ENCODE measurements at places on chromosomes 16 and 17.

- DNase-seq, result no peak
Observed at GRCh38 chr16:78524066-78524595, 424.7 kb downstream of the WWOX start.

GRCh38 chr17:81735264-81736102 is 23.4 kb downstream of the SLC25A10 start:
- no peak for DNase-seq

GRCh38 chr16:27284865-27285675 is 16.5 kb upstream of the NSMCE1 start:
- DNase-seq, result no peak

DNA sequence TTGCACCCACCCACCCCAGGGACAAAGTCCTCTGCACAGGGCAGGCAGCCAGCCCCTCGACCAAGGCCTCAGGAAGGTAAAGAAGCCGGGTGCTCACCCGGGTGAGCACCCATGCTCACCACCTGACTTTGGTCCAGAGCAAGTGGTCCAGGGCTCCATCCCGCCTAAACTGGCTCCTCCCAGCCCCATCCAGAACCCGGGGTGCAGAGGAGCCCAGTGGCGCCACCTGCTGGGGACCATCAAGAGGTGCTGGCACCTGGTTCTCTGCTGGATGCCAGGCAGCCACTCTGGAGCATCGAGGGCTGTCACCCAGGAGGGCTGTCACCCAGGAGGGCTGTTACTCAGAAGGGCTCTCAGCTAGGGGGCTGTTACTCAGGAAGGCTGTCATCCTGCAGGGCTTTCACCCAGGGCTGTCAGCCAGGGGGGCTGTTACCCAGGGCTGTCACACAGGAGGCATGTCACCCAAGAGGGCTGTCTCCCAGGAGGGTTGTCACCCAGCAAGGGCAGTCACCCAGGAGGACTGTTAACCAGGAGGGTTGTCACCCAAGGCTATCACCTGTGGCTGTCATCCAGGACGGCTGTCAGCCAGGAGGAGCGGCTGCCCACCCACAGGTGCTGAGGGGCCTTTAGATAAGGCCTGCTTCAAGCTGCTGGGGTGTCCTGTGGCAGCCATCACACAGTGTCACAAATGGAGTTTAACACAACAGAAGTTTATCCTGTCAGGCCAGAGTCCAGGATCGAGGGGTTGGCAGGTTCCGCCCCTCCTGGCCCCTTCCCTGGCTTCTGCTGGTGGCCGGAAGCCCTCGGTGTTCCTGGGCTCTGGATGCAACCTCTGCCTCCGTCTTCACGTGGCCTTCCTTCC is 98.5 kb downstream of the TNFRSF13B start:
- DNase-seq, result peak; percentile 47

DNA sequence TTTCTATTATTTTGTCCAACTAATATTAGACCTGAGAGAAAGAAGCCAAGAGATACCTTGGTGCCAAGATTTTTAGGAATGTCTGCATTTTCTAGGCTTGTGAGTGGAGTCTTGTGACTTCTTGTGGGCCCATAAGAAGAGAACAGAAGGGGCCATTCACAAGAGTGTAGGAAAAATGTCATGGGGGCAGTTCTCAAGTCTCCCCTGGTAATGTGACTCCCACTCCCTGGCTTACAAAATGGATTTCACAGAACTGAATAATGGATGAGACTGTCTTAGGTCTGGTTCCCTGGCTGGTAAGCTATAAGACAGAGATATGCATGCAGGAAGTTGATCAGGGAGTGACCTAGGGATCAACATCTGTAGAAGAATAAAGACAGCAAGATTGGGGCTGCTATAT is 181.3 kb downstream of the CBLN1 start:
- DNase-seq, result no peak

DNA sequence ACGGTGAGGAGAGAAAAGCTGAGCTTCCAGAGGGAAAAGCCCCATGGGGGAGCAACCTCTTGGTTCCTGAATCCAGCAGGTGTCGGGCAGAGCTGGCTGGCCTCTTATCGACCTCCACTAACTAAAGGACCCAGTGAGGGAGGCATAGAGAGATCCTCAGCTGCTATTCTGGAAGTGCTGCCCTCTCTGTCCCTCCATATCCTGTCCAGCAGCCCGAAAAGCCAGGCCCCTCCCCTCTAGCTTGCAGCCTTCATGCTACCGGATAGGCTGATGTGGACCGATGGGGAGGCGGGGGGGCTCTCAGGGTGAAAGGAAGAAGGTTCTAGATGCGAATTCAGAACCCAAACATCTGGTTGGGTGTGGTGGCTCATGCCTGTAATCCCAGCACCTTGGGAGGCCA is 24.9 kb downstream of the MXRA7 start:
- no peak for DNase-seq

- DNase-seq, result peak; percentile 1
Observed at GRCh38 chr17:66690166-66690565, 144.8 kb upstream of the CACNG5 start.

GRCh38 chr17:3843935-3844516 is 2.0 kb downstream of the NCBP3 start:
- DNase-seq, result peak; percentile 64

DNA sequence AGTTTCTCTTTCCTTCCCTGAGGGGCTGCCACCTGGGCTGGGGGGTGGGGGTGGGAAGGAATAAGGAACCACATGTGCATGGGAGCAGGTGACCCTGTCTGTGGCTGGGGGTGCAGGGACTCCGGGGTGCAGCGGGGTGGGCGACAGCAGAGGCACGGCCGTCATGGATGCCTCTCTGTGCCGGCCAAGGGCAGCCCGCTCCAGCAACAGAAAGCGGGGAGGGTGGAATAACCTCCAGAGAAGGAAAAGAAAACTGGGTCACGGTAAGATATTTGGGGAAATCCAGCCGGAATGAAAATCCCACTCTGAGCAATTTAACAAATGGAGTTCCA is 4.2 kb downstream of the NDUFAF8 start:
- no peak for DNase-seq

DNA sequence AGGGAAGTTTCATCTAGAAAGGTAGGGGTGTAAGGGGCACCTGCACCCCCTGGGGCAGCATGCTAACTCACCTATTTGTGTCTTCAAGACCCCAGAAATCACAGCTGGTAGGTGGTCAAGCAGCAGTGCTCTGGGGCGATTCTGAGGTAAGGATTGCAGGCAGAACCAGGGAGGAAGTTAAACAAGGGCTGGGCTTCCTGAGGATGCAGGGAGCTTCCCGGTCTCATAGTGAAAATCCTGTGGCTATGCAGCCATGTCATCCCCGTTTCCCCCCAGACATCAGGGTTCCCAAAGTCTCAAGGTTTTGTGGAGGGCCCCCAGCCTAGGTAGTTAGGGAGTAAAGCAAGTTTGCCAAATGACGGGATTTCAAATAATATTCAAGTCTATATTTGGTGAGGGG is 78.5 kb downstream of the C16orf78 start:
- no peak for DNase-seq

DNA sequence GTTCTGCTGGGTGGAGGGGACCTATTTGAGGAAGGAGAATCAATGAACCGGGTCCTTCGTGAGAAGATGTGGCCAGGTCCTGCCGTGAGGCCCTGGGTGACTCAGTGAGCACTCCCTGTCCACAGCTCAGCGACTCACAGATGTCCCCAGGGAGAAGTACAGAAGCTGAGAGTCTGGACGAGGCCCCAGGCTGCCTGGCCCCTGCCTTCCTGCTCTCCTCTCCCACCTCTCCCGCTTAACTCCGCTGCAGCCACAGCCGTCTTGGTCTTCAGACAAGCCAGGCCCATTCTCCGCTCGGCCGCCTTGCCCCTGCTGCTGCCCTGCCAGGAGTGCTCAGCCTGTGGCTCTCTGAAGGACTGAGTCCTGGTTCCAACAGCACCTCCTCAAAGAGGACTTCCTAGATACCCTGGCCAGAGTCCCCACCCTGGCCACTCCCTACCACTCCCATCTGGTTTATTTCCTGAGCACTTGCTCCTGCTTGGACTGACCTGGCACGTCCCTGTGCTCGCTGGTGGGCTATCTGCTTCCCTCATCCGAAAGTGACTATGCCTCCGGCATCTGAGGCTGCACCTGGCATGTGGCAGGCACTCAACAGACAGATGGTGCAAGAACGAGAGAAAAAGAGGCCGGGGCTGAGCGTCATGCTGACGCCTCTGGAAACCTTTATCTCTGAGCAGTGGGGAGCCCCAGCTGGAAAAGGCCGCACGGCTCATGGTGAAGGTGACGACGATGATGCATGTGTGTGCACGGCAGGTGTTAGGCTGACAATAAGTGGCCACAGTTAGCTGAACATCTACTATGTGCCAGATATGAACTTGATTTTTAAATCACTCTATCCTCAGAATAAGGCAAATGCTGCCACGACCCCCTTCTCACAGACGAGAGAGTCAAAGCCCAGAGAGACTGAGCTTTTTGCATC is 9.2 kb upstream of the TNFRSF13B start:
- DNase-seq, result no peak

- no peak for DNase-seq
Observed at GRCh38 chr16:5018793-5019192, 14.9 kb downstream of the NAGPA start.

DNA sequence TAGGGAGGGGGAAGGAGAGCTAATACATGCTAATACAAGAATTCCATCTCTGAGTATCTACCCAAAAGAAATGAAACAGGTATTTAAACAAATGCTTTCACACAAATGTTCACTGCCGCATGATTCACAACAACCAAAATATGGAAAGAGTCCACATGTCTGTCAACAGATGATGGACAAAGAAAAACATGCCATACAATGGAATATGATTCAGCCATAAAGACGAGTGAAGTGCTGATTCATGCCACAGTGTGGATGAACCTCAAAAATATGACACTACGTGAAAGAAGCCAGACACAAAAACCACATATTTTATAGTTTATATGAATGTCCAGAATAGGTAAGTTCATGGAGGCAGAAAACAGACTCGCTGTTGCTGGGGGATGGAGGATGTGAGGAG is 321.4 kb downstream of the FOXL1 start:
- DNase-seq, result no peak

DNA sequence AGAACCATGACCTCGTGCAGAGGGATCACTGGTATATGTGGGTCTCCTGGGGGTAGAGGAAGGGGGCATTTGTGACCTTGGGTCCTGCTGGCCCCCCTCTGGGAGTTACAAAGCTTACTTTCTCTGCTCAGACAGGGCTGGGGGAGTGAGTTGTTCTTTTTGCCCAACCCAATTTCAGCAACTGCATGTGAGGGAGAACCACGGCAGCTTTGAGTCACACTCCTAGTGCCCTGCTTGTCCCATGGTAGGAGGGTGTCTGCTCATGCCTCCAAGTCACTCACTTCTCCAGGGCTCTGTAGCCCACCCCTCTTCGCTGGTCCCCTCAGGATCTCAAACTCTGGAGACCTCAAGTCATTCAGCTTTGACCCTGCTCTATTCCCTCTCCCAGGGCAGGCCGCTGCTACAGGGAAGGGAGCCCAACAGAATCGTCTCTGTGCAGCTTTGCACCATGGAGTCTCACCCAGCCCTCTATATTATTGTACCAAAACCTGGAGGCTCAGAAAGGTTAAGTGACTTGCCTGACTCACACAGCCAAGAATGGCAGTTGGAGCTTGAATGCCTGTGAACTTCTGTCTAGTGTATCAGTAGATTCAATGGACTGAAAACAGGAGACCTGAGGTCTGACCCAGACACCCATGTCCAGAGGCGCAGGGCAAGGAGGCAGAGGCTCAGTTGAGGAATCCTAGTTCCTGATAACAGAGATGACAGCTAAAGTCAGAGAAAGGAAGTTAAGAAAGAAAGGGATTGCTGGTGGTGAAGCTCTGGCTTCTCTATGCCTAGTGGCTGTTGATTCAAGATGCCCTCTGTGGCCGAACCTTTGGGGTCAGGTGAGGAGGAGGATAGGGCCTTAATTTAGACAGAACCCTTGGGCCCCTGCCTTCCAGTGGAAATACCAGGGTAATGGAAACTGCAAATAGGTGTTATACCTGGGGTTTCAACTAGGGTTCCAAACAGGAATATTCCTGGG is 14.6 kb upstream of the ETV4 start:
- DNase-seq, result no peak

DNA sequence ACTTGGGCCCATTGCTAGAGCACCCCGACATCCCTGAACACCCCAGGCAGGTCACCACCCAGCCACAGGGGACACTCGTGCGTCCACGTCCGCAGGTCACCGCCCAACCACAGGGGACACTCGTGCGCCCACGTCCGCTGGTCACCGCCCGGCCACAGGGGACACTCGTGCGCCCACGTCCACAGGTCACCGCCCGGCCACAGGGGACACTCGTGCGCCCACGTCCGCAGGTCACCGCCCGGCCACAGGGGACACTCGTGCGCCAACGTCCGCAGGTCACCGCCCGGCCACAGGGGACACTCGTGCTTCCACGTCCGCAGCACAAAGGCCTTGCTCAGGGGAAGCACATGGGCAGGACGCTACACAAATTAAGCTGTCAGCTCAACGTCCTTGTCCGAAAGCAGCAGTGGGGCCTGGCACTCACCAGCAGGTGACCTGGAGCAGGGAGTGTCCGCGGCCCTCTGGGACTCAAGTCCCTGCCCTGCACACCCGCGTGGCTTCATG is 17.7 kb downstream of the GALNS start:
- DNase-seq, result no peak

GRCh38 chr16:85203462-85203813 is 91.2 kb upstream of the CIBAR2 start:
- no peak for DNase-seq

GRCh38 chr16:1245452-1246020 is 5.0 kb downstream of the TPSAB1 start:
- DNase-seq, result no peak

DNA sequence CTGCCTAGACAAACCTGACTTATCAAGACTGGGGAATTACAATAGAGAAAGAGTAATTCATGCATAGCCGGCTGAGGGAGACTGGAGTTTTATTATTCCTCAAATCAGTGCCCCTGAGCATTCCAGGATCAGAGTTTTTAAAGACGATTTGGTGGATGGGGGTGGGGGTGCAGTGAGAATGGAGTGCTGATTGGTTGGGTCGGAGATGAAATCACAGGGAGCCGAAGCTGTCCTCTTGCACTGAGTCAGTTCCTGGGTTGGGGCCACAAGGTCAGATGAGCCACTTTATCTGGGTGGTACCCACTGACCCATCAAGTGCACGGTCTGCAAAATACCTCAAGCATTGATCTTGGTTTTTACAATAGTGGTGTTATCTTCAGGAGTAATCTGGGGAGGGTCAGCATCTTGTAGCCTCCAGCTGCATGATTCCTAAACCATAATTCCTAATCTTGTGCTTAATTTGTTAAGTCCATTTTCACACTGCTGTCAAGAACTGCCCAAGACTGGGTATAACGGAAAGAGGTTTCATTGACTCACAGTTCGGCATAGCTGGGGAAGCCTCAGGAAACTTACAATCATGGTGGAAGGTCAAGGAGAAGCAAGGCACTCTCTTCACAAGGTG is 69.6 kb downstream of the MARF1 start:
- no peak for DNase-seq

Data from activated CD4-positive, alpha-beta memory T cell treated with anti-CD3 and anti-CD28 coated beads, Interleukin-2, amount 10 ng/mL, durations not matched to agents 7 days and 5 days (primary cell).